ENCODE measurements at places on chromosomes 3 and 15.

- no peak for DNase-seq
These were observed 465.9 kb upstream of the DPPA4 start for GRCh38 chr3:109803274-109803673.

DNA sequence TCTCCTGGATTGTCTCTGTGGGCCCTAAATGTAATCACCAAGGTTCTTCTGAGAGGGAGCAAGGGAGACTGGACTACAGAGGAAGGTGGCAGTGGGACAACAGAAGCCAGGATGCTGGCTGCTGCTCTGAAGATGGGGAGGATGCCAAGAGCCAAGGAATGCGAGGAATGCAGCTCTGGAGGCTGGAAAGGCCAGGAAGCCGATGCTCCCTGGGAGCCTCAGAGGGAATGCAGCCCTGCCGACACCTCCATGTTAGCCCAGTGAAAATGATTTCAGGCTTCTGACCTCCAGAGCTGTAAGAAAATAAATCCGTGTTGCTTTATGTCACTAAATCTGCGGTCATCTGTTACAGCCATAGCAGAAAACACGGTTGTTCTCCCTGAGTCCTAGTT lies 44.1 kb downstream of the UMPS start:
- no peak for DNase-seq

DNA sequence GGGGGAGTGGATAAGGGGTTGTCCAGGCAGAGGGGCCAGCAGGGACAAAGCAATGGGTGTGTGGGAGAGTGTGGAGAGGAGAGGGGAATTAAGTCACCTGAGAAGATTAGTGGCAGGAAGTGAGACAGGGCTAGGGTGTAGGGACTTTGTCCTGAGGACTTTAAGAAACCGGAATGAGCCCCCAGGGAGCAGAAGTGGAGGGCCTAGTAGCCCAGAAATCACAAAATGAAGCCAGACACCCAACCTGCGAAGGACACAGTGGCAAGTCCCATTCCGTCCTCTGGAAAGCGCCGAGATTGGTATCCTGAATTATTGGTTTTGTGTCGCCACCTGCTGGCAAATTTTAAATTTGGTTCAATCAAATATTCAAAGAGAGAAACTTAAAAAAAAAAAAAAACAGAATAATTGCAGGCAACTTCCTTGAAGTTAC lies 78.0 kb upstream of the SLC25A36 start:
- DNase-seq, result no peak

DNA sequence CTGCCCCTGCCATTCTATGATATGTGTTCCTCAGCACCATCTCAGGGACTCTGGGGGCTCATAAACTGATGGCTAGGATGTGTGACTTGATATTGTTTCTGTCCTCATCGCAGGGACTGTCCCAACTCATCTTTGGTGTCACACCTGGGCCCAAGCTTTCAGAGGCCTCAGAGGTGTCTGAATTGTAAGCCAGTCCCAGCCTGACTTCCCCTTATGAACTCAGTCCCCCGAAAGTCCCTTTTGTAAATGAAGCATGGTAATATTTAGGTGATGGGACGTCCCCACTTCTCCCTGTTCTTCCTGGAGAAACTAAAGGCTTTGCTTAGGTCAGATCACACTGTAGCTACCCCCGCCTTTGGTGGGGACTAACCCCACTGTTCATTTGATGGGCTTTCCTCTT lies 142.4 kb upstream of the TLE3 start:
- DNase-seq, result no peak

GRCh38 chr3:180320631-180321030 lies 281.3 kb upstream of the TTC14 start:
- no peak for DNase-seq
